ENCODE measurements at places on chromosomes 2 and 18.

GRCh38 chr2:98538280-98539041, 69.9 kb downstream of the COA5 start:
- no peak for DNase-seq

DNA sequence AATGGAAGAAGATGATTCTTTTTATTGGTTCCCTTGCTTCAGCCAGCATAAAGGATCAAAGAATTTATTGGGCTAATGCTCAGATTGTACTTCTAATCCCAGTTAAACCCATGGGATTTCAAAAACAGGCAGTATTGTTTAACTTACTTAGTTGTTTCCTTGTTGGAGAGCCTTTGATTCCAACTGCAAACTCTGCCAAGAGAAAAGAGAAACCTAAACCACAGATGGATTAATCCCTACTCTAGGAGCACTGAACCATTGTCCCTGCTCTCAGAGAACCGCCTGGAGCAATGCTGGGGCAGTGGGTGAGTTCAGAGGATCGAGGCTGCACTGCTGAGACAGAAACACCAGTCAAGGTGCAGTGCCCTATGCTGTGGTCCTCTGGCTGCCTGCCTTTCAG, 44.9 kb upstream of the SIGLEC15 start:
- DNase-seq, result peak; percentile 13

DNA sequence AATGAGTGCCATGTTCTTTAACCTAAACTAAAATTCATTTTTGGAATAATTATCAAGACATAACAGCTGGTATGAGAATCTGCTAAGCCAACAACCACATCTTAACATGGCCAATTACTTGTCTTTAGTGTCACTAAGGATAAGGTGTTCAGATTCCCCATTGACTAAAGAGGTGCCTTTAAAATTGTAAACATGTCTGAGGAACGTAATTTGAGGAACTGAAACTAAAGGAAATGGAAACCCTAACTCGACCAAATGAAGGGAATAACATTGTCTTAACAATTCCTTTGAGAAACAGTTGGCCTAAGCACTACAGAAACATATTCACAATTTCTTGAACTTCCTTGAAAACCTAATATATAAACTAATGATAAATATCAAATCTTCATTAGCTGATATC, 355.4 kb upstream of the GULP1 start:
- no peak for DNase-seq

DNA sequence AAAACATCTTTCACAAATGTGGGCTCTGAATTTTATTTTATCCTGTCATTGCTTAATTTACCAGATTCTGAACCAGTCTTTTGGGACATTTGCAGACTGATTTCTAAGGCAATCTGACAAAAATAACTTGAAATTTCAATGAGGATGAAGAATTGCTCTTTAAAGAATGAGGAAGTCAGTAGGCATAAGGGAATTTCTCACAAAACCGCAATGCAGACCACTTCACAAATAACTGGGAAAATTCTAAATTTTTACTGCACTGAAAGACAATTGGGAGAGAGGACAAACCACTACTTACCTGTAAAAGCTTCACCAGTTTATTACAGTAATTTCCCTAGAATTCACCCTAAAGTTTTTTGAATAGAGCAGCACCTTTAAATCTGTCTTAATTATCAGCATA, 736.3 kb downstream of the NRXN1 start:
- no peak for DNase-seq

- no peak for DNase-seq
Measured at GRCh38 chr2:20175267-20175666, 49.7 kb downstream of the SDC1 start.

DNA sequence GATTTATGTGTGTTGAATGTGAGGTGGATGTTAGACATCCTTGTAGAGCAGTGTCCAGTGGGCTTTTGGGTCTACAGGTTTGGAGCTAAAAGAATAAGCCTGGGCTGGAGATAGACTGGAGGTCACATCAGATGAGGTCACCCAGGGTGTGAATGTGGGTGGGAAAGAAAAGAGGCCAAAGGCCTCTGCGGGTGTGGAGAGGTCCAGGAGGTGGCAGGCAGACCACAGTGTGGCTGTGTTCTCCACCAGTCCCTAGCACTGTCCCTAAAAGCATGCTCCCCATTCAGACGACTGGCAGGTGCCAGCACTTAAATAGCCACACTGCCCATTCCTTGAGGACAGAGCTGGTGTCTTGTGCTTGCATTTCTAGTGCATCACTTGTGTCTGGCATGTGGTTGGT, 4.1 kb downstream of the ATG4B start:
- no peak for DNase-seq

DNA sequence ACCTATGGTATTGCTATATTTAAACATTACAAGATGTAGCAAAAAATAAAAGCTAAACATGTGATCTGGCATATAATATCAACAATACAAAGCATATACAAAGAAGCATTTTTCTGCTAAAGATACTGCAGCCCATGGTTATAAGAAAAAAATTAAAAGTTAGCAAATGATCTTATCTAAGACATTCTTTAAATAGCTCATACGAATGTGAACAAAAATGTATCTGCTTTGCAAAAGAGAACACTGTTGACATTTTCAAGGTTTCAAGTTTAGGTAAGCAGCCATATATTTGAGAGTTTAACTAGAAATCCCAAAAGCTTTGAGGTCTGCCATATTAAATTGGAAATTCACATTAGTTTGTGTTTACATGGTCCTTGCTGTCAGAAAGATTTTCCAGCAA, 301.0 kb upstream of the SLC39A10 start:
- no peak for DNase-seq

GRCh38 chr18:48475635-48476549, 62.9 kb upstream of the CTIF start:
- DNase-seq, result peak; percentile 63

DNA sequence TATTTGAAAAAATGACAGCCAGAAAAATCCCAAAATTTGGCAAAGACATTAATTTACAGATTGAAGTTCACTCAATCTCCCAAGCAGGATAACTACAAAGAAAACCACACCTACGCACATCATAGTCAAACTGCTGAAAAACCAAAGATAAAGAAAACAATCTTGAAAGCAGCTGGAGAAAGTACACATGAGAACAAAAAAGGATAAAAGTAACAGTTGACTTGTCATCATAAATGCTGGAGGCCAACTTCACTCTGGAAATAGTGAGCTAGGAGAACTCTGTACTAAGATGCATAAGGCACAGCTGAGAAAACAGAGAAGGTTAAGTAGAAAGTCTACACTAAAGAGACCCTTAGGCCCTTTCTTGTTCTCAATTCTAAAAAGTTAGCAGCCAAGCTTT, 73.1 kb downstream of the TLK1 start:
- DNase-seq, result no peak

- DNase-seq, result no peak
Measured at GRCh38 chr2:21793461-21793860, 669.7 kb downstream of the TDRD15 start.

GRCh38 chr2:101234169-101234938, 18.3 kb upstream of the CNOT11 start:
- DNase-seq, result no peak

DNA sequence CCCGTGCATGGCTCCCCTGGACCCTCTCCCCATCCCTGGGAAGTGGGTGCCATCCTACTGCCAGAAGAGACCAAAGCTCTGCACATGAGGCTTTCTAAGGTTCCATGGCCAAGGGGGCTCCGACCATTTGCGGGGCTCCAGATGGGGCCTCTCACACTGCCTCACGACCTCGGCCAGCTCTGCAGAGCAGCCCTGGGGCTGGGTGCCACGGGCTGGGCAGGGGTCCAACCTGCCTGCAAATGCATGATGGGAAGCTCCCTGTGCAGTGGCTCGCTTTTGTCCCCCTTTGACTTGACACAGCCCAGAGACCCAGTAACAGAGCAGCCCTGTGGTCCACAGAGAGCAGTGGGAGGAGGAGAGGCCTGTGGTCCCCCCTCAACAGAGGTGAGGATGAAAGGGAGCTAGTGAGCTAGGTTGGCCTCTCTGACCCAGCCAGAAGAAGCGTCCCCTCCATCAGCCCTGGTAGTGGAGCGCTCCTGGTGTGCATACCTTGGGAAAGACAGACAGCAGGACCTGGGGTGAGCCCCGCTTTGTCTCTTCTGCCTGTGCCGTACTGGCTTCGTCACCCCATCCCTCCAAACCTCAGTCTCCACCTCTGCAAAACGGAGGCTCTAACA, 174.1 kb downstream of the DDX1 start:
- no peak for DNase-seq

DNA sequence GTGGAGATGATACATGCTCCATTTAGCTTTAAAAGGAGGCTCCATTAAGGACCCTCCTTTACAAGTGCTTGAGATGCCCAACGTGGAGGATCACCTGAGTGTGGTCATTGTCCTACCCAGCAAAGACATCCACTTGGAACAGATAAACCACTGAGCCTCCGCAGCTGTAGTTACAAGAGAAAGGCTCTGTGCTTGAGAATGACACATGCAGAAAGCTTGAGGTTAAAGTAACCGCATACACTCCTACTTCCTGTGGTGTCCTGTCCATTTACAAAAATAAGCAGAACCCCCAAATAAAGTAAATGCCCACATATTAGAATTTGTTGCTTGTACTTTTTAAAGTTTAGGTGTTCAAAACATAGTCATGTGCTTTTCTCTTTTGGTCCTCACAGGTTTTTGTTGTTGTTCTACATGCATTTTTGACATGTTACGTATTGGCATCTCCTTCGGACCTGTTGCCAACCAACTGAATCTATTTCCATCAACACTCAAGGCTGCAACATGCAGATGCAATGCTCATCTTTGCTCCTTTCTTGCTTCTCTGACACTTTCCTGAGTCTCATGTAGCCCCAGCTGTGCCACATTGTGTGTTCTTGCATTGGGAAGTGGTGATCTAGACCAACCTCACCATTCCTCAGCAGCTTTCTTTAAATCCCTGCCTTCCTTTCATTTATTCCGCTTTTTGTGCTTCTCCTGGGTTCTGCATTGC, 56.0 kb downstream of the SERPINB7 start:
- DNase-seq, result peak; percentile 15

DNA sequence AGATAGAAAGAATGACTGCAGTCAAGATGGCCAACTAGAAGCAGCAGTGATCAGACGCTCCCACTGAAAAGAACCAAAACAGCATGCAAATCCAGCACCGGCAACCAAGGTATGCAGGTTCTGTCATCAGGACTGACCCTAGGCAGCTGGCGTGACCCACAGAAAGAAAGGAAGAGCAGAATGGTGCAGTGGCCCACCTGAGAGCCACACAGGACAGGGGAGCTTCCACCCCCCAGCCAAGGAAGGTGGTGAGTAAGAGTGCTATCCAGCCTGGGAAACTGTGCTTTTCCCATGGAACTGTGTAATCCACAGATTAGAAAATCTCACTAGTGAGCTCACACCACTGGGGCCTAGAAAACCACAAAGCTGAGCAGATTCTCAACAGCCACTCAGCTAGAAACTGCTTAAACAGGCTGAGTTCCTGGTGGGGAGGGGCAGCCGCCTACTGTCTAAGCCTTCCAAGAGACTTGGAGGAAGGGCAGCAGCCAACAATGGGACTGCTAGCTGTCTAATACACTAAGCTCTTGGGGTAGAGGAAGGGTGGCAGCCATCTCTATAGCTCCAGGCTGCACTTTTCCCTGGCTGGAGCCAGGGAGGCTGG, 127.9 kb downstream of the EVA1A start:
- DNase-seq, result no peak

- DNase-seq, result no peak
Measured at GRCh38 chr2:177207101-177207500, 5.5 kb upstream of the HNRNPA3 start.

DNA sequence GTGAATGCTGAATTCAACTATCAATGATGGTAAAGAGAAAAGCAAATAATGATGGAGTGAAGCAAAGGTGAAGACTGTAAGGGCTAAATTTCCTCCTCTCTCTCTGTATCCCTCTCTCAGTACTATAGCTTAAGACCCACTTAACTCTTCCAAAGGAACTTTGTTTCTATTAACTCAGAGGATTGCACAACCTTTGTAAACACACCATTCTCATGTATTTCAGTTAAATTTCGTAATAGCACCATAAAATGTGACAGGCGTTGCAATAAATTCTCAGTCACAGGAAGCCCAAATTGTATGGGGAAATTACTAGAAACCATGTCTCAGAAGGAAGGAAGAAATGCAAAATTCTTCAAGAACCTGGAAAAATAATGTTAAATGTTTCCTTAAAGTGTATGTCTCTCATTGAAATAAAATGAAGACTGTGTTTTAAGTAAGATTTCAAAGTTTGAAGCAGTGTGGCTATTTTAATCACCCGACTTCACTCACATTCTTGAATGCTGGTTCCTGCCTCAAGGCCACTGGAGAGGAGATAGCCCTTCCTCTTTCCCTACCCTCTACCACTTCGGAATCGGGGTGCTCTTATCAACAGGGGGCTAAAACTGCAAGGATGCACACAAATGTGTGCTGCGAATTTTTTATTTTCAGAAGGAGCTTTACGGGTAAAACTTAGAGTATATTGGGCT, 112.1 kb downstream of the FTCDNL1 start:
- DNase-seq, result no peak

DNA sequence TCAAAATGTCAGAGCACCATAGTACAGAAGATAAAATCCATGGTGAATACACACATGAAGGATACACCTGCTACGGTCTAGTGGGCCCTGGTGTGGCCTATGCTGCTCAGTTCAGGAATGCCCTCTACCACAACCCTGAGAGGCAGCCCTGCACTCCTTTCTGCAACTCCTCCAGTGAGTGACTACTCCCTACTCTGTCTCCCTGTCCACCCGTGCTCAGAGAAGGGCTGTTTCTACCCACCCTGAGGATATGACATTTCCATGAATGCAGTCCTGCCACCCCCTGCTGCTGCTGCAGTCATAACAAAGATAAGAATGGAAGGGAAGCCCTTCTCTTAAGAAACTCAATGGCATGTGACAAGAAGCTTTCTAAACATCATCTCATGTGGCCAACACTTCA, 137.0 kb downstream of the EN1 start:
- no peak for DNase-seq

GRCh38 chr2:145138626-145139025, 618.7 kb upstream of the ZEB2 start:
- DNase-seq, result no peak

DNA sequence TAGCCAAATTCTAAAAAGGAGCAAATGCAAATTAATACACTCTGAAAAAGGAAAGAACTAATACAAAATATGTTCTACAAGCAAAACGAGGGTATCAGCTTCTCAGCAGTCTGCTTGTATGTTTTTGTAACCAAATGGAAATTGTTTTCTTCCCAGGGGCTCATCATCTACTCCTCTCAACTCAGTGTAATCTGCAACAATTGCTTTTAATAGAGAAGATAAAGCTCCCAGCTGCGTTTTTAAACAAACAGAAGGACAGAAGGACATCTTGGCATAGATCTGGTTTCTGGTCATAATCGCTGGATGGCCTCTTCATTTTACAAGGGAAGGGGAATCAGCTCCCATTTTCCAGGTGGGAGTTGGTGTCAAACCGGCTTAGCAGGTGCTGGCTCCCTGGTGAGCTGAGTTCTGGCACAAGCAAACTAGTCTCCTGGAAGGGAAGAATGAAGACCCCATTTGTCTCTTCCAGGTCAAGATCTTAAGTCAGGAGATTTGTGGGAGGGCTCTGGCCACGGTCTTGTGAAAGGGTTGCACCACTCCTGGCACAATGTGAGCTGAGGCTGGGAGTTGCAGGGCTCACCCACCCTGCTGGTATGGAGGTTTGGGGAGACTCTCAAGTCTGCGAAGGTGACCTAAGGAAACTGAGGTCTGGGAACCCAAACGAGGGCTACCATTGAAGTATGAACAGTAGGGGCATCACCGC, 41.6 kb downstream of the NPPC start:
- no peak for DNase-seq

GRCh38 chr2:150469706-150470274, 17.7 kb downstream of the RND3 start:
- DNase-seq, result no peak

- DNase-seq, result no peak
Measured at GRCh38 chr2:166518634-166519390, 24.8 kb upstream of the SCN7A start.

GRCh38 chr2:70613521-70613920, 59.9 kb upstream of the TGFA start:
- no peak for DNase-seq

Measured in amniotic stem cell (primary cell).